ENCODE measurements at places on chromosomes 11 and 22.
A peak's percentile ranks its signal among the peaks of the same experiment; 100 is the strongest.

DNA sequence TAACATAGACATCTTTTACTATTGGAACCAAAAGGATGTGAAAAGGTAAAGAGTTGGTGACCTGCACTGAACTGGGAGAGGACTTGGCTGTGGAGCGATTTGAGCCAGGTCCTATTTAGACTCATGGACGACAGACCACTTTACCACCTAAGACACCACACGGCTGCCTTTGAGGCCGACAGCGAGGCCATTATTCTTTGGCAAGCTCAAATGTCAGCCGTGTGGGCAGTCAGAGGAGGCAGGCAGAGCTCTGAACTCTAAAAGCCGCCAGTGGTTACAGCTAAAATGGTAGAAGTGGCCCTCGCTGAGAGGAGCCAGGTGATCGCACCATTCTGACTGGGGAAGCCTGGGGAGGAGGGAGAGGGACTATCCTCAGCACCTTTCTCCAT, 50.5 kb downstream of the SCUBE1 start:
- DNase-seq: no peak

GRCh38 chr11:126733685-126734084, 266.9 kb downstream of the KIRREL3 start:
- no peak for DNase-seq

GRCh38 chr11:117076941-117077691, 21.1 kb downstream of the SIK3 start:
- no peak for DNase-seq

GRCh38 chr11:65381716-65382032, 772 bp downstream of the SLC25A45 start:
- peak; percentile 52 for DNase-seq

DNA sequence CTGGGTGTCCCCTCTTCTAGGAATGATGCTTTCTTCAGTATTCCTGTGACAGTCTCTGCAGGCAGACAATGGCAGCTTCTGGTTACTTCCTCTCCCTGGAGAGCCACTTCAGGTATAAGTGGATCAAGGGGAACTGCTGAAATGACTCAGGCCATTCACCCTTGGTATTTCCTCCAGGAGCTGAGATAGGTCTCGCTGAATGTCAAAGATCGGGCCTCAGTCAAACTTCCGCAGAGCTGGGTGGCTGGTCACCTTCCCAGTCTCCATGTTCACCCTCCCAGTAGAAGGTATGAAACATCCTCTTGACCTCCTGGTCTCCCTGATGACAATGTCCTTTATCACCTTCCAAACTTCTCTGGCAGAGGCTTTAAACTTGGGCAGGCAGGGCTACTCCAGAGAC, 1.8 kb upstream of the ANKK1 start:
- DNase-seq: no peak

DNA sequence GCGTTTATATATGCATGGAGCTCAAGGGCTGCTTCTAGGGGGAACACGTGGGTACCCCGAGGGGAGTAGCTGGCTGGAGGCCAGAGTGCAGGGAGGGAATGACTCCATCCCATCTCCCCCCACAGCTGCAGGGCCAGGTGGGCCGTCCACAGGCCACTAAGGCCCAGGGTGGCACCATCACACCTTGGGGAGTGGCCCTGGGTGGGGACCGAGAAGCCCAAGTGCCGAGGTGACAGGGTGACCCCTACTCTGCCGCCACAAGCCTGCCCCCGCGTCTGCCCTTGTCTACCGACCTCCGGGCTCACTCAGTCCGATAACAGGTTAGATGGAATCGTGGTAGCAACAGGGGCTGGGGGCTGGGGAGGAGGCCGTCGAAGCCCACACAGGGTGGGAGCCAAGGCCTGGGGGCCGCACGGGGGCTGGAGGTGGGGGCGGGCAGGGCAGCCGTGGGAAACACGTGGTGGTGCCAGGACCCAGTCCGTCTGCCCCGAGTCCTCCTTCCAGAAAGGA, 125.7 kb downstream of the KCNQ1OT1 start:
- no peak for DNase-seq

DNA sequence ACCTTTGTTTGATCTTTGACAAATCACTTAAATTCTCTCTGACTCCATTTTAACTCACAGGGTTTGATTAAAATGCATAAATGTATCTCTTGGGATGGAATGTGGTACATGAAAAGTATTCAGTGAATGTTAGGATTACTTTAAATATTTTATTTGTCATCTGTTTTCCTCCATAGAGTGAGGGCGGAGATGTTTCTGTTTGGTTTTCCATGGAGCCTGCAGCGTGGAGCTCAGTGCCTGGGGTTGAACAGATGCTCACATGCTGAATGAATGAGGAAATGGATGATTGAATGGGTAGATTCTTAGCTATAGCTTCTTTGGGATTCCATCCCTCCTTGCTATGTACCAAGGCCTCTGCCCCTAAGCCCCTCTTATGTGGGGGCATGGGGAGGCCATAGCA, 10.0 kb downstream of the TSPAN18 start:
- DNase-seq: no peak

- peak; percentile 14 for DNase-seq
Observed at GRCh38 chr22:24003887-24004286, 1.4 kb downstream of the GSTT4 start.

DNA sequence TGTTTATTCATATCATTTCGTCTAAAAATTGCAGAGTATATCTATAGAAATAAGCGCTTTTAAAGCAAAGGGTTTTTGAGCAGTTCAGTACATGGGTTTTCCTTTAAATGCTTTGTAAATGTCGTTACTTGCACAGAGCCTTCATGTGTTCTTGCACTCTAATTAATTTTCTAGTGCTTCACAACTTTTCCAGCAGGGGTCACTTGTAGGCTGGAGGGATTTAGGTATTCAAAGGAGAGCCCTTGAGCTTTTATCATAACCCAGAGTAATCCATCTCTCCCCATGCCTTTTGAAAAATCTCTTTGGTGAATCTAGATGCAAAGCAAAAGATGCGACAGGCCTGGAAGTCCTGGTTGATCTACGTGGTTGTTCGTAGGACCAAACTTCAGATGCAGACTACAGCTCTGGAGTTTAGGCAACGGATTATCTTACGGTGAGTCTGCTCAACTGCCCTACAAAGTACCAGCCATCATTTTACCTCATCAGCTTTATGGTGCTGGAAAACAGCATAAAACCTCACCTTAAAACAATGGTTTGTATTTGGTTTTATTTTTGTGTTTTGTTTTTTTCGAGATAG, 60.4 kb downstream of the SFI1 start:
- peak; percentile 56 for DNase-seq

Measured in HuH-7 (cell line).